Stimulated activated CD8-positive, alpha-beta memory T cell treated with anti-CD3 and anti-CD28 coated beads, Interleukin-4, amount 100 ng/mL, for 1 hour (primary cell): ENCODE measurements at places on chromosomes 6 and 20.

GRCh38 chr20:61178551-61179071, 73.5 kb upstream of the CDH4 start:
- DNase-seq = no peak

DNA sequence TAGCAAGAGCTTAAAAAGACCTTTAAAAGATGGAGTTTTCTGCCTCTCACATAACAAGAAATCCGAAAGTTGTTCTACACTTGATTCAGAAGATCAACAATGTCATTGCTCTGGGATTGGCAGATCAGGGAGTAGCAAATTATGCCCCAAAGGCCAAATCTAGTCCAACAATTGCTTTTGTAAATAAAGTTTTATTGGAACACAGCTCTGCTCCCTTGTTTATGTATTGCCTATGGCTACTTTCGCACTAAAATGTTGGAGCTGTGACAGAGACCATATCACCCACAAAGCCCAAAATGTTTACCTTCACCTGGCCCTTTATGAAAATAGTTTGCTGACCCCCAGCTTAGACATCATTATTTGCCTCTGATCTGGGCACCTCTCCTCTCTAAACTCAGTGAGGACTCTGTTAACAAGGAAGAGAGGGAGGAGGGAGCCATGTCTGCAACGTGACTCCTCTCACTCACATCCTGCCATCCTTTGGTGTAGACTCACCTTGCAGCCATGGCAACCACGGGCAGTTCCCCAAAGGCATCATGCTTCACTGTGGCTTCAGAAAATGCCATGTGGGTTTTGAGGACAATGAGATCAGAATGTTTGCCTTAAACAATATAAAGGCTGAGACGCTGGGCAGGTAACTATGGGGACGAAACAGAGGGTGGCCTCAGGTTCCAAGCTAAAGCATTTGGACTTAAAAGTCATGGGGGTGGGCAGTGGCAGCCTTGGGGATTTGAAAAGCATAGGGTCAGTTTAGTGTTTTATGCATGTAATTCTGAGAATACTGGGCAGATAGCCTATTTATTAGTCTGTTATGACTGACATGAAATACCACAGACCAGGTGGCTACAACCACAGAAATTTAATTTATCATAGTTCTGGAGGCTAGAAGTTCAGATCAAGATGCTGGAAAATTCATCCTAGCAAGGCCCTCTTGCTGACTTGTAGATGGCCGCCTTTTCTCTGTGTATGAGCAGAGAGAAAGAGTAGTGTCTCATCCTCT, 149.7 kb upstream of the TNFAIP3 start:
- peak; percentile 57 for DNase-seq

- DNase-seq = no peak
These were observed 12.8 kb upstream of the PDYN start for GRCh38 chr20:2006452-2007361.

DNA sequence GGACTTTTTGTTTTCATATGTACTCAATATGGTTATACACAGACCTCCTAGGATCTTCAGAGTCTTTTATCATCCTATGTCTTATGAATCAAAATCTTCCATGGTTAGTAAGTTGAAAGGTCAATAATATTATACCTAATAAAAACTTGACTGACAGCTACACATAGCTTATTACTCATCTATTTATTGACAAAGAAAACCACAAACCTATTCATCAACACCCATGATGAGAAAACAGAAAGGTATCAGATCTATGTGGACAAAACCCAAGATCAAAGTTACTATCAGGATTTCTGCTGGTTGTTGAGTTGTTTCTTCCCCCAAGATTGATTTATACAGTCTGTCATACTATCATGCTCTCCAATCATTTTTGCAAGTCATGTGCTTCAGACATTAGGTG, 460.1 kb upstream of the MANEA start:
- no peak for DNase-seq

DNA sequence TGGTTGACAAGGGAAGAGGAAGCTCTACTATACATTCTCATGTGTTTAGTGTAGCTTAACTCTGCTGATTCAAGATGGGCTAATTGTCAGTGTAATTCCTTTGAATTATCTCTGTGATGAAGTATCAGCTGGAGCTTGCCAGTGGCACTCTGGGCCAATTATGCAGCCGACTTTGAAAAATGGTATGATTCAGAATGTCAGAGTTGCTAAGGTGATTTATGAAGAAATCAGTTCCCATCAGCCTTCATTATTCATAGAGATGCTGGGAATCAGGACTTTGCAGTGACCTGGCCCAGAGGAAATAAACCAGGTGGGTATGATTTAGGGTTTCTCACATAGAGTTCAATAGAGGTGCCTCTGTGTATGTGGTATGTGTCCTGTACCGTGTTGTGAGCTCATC, 33.4 kb downstream of the KCNS1 start:
- no peak for DNase-seq

DNA sequence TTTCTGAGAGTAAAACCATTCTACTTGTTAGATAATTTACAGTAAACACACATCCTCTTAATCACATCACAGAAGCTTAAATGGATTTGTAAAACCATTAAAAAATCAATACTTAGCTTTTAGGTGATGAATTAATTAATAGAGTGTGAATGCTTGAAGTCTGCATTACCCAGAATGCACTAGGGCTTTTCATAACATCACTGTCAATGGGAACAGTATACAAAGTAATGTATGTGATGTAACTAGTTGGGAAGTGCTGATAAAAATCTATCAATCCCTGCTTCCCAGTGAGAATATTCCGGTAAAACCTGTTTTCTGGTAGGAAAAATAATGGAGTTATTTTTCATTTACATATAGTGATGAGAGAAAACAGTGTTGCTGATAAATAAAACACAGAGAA, 23.1 kb upstream of the HDGFL1 start:
- DNase-seq = no peak

GRCh38 chr6:158303210-158303731, 9.0 kb upstream of the TULP4 start:
- no peak for DNase-seq

DNA sequence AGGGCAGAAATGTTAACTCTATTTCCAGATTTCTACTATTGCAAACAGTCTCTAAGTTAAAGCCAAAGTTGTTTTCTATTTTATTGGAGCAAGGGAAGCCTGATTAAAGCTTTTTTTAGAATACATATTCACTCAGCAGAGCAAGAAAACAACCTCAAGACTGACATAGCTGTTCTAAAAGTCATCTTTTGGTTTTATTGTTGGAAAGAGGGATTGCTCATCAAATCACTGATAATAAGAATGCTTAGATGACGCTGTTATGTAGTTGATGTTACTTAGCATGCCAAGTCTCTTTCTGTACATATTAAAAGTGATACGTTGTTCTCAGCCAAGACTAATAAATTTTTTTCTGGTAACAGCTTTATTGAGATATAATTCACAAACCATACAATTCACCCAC, 172.6 kb upstream of the LAMA2 start:
- DNase-seq = no peak

DNA sequence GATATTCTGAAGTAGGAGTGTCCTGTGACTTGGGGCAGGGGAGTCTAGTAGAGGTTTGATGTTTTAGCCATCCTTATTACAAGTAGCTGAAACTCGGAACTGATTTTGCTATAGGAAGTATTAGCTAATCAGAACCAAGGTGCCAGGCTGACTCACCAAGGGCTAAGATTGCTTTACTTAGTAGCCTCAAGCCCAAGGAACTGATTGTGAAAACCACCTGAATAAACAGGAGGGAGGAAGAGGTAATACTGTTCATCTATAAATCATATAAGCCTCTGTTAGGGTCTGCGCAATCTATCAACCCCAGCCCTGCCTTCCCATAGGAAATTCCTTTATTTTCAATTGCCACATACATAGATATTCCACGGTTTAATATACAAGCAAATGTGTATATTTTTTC, 54.4 kb downstream of the GNAS start:
- DNase-seq = no peak

GRCh38 chr20:45967551-45968080, 4.4 kb downstream of the ZNF335 start:
- DNase-seq = no peak

GRCh38 chr6:26021001-26021349, 58.4 kb downstream of the TRIM38 start:
- DNase-seq = no peak

GRCh38 chr6:121609281-121609680, 173.8 kb downstream of the GJA1 start:
- no peak for DNase-seq

- DNase-seq = no peak
These were observed 119.3 kb downstream of the PDE10A start for GRCh38 chr6:165543781-165544180.

- DNase-seq = peak; percentile 16
These were observed 42.5 kb downstream of the EIF2S2 start for GRCh38 chr20:34069341-34070078.

- no peak for DNase-seq
These were observed 3.0 kb upstream of the LINC00237 start for GRCh38 chr20:21109144-21109543.
